ENCODE measurements at places on chromosomes 6 and 20.

DNA sequence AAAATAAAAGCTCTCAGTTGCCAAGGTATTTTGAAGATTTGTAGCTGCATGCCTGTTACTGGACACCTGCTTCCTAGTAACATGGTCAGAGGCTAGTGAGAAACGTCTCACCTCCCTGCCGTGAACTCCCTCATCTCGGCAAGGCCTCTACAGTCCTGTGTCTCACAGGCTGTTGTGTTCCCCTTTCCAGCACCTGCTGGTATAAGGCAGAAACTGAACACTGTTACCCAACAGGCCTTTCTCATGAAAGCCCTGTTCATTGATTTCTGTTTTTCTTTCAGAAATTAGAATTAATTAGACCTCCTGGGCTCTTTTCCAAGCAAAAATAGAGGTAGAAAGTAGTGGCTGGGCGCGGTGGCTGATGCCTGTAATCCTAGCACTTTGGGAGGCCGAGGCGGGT is 17.6 kb upstream of the SRSF3 start:
- no peak for DNase-seq

DNA sequence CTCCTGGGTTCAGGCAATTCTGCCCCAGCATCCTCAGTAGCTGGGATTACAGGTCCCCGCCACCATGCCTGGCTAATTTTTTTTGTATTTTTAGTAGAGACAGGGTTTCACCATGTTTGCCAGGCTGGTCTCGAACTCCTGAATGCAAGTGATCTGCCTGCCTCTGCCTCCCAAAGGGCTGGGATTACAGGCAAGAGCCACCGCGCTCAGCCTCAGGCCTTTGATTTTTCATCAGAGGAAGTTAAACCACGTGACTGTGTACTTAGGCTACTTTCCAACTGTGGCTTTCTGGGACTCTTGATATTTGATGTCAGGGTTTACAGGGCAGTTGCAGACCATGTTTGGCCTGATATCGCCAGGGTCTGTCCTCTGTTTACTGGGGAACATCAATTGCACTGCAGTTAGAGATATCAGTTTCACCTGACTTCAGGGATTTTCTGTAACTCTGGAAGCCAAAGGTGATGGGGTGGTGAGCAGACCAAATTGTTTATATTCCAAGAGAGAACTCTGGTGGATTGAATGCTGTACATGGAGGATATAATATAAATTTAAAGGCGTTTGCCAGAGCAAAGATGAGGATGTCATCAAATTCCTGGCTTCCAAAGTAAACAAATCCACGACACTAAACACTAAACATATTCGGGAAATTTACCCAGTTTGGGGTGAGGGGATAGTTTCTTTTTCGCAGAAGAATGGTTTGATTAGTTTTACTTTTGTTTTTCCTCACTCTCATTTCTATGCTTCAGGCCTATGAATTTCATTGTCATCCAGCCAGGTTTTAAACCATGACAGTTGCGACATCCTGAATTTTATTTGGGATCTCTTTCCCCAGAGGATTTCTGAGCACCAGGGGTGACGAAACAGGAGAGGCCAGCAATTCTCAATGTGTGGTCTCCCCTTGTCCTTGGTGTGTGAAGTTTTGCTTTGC is 4.2 kb downstream of the PSMF1 start:
- no peak for DNase-seq

DNA sequence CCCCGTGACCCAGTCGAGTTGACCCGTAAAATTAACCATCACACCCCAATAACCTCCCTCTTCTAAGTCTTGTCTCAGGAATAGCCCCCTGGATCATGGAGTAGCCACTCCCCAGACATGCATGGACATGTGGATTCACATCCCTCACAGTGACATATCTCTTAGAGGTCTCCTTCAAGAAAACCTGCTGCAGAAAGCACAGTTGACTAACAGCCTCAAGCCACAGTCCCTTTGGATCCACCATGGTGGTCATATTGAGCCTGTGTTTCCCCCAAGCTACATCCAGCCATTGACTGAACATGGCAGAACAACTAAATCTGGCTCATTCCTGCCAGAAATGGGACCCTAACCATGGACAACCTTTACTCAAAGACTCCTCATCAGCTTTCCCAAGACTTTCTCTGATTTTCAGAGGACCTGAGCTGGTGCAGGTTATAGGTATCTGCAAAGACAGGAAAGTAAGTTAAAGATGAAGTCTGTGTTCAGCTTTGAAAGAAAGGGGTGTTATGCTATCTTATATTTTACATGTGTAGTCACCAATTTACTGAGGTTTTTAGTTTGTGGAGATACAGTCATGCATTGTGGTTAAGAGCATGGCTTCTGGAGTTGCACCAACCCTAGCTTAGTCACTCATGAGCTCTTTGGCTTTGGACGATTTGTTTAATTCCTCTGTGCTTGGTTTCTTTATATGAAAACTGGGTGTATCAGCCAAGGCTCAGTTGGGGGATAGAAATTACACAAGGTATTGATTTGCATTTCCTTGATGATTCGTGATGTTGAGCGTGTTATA is 219.1 kb downstream of the MYLK4 start:
- DNase-seq = no peak

DNA sequence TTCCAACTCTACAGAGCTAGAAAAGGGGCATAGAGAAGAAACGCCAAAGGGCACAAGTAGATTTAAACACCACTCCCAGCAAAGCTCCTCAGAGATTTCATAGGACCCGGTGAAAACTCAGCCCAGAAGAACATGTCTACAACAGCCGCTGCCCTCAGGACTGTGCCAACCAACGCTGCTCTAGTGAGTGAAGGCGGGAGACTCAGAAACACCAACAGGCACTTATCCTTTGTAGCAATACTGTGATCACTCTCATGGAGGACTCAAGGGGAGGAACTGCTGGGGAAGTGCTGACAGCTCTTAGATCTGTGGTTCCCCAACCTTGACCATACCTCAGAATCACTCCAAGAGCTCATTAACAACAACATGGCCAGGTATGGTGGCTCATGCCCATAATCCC is 39.5 kb downstream of the STAU1 start:
- DNase-seq = no peak

- DNase-seq = peak; percentile 15
These were observed 101.1 kb downstream of the HIVEP1 start for GRCh38 chr6:12113190-12113577.
